ENCODE measurements at places on chromosomes 4 and X.

DNA sequence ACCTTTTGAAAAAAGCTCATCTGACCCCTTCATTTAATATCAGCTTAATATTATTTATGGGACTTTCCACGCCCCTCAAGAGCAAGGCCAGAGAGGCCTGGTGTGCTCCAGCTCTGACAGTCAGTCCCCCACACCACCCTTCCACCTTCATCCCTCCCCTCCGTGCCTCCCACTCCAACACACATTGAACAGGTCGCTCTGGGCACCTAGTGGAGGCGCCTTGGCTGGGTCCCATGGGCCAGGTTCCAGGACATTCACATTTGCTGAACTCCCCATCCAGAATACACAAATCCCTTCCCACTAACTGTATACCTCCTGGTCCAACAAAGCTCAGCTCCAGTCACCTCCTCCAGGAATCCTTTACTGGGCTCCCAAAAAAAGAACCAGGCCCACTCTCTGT lies 137.5 kb downstream of the BCOR start:
- no peak for DNase-seq

- no peak for DNase-seq
Observed at GRCh38 chrX:727738-728621, 97.4 kb downstream of the SHOX start.

GRCh38 chrX:119753001-119753400 lies 5.4 kb upstream of the SOWAHD start:
- no peak for DNase-seq

DNA sequence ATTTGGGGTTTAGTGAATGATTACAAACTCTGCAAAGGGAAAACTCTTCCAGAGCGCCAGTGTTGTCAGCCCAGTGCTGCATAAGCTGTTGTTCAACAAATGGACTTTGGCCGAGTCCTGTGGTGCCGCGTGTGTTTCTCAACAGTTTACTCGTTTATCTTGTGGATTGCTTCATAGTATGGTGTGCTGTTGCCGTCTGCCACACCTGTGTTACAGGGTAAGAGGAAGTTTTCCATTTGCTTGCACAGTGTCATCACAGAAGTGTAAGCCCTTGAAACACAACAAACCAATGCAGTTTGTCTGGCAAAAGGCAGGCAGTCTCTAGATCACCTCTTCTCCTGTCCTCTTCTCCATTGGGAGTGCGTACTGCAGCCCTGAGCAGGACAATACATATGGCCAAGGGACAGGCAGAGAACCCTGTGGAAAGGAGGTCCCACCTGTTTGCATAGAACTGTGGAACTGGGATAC lies 66.3 kb downstream of the DCUN1D4 start:
- DNase-seq = no peak

DNA sequence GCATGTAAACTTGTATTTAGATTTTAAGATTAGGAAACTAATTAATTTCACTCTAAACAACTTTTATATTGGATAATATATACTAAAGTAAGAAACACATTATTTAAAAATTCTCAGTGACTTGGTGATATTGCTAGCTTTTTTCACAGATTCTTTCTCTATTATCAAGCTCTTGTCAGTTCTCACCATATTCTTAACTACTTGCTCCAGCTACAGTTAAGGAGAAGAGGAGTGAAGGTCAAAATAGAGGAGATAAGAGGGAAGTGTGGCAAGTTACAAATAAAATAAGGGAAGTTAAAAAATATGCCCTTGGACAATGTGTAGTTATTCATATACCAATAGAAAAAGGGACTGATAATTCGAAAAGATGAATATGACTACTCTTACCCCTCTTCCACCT lies 34.7 kb upstream of the NAF1 start:
- no peak for DNase-seq

- DNase-seq = no peak
Observed at GRCh38 chr4:153785910-153786721, 2.8 kb downstream of the SFRP2 start.

DNA sequence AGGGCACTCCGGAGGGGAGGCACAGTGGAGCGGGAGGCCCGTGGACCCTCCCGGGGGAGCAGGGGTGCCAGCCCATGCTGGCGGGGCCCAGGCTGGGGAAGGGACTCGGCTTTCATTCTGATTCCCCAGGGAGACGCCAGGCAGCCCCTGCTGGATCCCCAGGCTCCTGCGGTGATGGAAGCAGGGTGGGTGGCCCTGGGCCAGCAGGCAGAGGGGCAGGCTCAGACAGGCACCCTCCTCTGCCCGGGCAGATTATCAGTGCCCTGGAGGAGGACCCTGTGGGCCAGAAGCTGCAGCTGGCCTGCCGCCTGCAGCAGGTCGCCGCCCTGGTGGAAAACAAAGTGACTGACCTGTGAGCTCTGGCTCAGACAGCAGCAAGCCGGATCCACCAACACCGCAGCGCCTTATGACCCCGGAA lies 2.1 kb upstream of the SRPK3 start:
- DNase-seq = no peak

- DNase-seq = no peak
Observed at GRCh38 chr4:173924561-173924960, 358.9 kb downstream of the FBXO8 start.

DNA sequence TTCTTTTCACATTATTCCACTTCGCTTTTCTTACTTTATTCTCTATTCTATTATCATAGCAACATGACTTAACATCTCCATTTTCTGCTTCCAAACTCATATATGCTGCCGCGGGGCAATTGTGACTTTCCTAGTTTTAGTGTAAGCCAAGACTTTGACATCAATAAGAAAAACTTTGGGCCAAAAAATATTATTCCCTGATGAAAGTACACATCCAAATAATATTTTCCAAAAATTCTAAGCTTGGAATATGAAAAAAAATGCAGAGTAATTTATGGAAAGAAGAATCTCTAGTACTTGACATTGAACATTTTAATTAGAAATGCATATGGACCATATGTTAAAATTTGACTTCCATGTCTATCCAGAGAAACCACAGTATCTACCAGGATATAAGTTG lies 995.1 kb upstream of the INTU start:
- no peak for DNase-seq

DNA sequence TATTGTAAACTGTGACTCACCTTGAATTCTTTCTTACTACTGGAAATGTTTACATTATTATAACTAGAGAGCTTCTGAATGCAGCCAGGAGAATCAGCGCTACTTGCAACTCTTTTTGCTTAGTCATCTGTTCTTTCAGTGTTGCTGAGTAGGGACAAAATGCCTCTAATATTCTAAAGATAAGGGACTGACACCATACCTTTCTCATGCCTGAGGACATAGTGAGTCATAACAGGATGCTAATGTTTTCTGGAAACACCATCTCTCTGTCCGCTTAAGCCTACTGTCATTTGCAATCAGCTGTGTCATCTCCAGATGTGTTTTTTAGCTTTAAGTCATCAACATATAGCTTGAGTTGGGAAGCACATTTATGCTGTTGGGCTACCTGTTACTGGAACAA lies 108.3 kb downstream of the QRFPR start:
- DNase-seq = no peak

DNA sequence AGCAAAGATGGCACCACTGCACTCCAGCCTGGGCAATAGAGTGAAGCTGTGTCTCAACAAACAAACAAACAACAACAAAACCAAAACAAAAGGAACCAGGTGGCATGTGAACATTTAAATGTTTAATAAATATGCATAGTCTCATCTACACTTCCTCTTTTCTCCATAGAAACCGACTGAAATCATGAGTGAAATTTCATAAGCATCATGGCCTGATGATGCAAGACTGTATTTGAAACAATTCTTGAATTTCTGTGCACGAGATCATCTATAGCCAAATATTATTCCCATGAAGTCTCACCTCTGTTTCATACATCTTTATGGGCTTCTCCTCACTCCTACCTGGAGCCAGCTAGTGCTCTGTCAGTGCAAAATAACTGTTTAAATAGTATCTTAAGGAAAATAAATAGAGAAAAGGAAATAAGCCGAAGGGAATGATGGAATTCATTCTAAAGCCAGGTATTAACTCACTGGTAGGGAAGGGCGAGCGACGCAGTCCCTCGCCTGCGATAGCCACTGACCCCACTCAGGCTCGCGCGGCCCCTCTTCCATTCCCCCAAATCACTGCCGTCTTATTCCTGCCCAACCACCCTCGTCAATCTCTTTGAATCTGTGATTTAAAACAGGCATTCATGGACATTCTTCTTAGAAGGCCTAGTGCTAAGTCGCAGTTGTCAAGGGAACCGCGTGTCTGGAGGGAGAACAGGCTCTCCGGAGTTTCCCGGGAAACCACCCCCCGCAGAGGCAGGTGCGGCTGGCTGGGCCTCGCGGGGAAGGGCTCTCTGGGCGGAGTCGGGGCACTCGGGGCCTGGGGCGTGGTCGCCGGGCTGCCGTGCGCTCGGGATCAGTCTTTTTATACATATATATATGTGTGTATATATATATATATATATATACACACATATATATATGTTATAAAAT lies 52.4 kb upstream of the TRIM2 start:
- DNase-seq = peak; percentile 51

GRCh38 chr4:139223682-139224317 lies 46.8 kb upstream of the ELF2 start:
- peak; percentile 82 for DNase-seq

DNA sequence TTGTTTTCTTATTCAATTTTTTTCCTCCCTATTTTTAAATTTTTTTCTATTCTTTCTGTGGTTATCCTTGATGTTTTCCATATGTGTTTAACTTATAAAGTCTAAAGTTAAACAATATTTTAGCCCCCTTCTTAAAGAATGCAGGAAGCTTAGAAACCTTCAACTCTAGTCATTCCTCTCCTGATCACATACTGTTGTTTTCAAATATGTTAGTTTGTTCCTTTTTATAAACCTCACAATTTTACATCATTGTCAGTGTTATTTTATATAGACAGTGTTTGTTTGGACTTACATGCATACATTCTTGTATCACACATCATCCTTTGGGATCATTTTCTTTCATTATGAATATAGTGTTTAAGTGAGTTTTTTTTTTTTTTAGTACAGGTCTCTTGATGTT lies 31.6 kb downstream of the KANTR start:
- DNase-seq = no peak

- no peak for DNase-seq
Observed at GRCh38 chr4:182894681-182895275, 22.4 kb downstream of the DCTD start.

GRCh38 chr4:53653484-53654053 lies 62.3 kb upstream of the LNX1 start:
- DNase-seq = no peak

DNA sequence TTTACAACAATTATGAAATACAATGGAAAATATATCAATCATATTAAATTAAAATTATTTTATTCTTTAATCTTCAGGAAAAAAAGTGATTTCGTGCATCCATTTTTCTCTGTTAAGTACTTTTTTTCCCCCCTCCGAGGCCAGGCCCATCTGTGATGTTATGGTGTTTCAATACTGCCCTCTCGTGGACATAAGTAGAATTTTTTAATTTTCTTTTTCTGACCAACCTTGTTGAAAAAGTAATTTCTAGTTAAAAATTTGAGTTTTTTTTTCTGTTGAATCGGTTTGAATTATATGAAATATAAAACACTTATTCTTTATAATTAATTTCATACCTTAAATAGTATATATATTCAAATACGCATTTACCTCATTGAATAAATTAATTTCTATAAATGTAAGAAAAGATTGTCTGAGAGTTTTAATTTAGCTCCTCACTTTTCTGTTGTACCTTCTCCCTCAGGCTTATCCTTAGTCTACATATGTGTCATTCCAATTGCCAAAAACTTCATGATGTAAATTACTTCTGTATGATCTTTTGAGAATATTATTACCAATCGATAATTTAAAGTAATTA lies 175.8 kb upstream of the TECRL start:
- DNase-seq = no peak

GRCh38 chrX:55142919-55143310 lies 54.1 kb downstream of the PAGE2 start:
- no peak for DNase-seq

DNA sequence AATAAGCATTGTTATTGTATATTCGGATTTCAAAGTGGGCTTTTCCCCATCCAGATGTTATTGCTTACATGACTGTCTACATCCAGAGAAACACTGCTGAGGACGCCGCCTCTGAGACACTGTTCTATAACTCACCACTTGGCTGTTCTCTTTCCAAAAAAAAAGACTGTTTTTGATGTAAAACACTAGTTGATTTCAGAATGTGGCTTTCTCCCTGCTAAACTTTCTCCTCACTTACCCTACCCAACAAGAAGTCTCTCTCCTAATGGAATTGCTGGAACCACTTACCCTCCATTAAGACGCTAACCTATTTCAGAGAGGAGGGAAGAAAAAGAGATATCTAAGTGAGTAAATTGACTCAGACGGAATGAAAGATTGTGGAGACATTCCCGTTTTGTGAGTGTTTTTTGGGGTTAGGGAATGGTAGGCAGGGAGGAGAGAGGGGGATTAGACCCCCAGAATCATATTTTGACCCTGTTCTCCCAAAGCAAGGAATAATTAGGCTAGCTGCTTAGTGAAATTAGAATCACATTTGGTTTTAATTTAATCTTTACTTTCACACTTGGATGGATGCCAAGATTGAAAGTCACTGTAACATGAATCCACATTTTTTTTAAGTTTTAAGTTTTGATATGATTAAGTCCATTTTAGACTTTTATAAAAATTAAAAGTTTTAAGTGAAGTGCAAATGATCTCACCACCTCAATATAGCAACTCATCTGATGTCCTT lies 174.9 kb downstream of the CHIC2 start:
- DNase-seq = no peak

DNA sequence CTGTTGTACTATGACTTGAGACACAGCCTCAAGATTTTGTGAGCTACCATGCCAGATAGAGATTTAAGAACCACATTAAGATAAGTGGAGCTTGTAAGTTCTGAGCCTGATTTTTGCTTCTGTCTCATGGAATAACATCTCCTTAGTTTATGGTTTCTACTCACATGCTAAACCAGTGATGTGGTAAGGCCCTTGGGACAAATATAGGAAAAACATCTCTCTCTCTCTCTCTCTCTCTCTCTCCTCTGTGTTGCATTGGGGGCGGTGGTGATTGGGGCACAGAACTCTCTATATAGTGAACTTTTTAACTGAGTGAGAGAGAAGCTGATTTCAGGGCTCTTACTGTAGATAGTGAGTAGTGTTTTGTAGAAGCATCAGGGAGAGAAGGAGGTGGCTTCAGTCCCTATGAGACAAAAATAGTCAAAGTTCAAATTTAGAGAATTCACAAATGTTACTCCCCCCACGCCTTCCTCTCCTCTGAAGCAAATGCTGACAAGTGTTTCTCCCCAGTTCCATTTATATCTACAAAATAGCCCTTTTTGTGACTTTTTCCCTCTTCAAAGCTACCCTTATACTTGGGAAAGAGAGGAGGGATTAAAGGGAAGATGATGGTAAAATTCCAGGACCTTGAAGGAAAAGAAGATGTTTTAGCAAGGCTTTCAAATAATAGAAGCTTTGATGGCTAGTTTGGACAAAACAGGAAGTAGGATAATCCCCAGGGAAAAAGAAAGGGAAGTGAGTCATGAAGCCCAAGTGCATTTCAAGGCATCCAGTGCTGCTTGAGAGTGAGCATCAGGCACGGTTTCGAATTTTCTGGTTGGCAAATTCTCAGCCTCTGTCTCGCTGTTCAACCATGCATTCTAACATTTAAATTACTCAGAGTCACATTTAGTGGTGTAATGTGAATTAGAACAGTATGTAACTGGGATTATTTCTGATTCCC lies 134.3 kb upstream of the AP1S2 start:
- DNase-seq = no peak

DNA sequence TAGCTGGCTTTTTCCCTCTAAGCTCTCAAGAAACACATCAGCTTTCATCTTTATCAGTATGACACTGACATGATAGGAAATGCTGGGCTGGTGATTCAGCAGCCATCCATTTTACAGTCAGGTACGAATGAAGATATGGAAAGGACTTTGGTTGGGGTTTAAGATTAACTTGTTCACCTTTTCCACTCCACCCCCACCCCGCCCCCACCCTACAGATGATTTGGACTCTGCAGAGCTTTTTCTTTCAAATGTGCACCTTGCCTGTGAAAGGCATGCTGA lies 132.6 kb downstream of the AKAP4 start:
- DNase-seq = no peak
